ENCODE measurements at places on chromosomes 2 and 18.

DNA sequence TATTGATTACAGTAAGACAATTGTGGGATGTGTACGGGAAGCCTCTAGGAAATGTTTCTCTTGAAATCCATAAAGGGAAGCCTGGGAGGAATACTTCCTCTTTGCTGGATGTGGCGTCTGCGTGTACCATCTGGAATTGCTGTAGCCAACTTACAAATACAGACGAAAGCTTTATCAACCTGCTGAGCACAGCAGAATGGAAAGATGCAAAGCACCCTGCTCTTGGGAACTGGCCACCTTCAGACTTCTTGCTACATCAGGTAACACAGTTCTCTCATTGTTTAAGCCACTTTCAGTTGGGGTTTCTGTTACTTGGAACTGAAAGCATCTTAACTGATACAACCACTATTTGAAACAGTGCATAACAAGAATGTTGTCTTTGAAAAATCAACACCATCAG lies 213.8 kb downstream of the HRH4 start:
- no peak for DNase-seq

GRCh38 chr18:22741318-22741717 lies 191.8 kb upstream of the RBBP8 start:
- no peak for DNase-seq

GRCh38 chr18:11114653-11115052 lies 34.7 kb downstream of the PIEZO2 start:
- no peak for DNase-seq

- no peak for DNase-seq
Measured at GRCh38 chr18:59200787-59201186, 19.2 kb upstream of the GRP start.

GRCh38 chr2:63486861-63487290 lies 101.4 kb downstream of the WDPCP start:
- no peak for DNase-seq

DNA sequence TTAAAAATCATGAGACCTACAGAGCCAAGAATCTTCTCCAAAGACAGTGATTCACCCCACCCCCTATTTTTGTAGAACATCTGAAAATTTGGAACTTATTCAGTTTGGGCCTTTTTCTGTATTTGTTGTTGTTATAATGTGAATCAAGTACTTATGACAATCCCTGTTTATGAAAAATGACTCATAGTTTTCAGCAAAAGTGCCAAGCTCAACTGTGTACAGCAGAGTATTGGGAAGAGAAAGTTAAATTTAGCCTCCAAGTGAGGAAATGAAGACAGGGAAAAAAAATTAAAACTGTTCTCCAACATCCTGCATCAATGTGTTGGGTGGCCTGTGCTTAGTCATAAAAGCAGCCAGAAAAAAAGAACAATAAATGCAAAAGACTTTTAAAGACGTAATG lies 46.2 kb downstream of the LRATD1 start:
- no peak for DNase-seq

DNA sequence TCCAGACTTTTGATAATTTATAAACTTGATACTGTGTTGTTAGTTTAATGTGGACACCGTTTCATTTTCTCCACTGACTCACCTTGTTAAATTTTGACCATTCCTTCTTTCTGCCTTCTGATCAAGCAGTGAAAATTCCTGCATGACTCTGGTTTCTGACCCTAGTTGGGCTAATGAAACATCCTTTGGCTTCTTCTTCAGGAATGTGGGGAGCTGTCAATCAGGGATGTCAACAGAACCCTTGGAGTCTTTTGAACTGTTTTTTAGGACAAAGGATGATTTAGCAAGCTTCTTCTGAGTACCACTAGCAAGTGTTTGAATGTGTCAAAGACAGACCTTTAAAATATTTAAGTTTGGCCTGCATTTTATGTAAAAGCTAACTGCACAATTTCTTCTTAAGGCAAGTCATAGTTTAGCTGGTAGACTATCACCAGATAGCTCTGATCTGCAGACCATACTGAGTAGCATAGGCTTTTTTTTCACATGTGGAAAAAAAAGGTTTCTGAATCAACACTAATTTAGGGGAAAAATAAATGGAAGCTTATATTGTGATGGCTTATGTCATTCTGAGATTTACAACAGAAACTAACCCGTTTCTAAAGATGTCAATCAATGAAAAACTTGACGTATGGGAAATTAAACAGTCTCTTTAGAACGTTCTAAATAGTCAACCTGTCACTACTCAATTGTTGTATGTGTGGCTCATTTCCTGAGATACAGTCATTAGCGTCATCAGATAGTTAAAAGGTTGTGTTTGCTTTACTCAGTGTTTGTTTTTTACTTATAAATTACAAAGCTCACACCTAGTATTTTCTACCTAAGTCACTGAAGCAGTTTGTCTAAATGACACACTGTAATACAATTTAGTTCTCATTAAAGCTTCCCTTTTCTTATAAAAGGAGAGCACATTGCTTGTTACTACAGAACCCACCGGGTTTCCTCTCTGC lies 311.4 kb downstream of the PTPRM start:
- DNase-seq, result no peak

- DNase-seq, result no peak
Measured at GRCh38 chr2:241070361-241070760, 31.7 kb downstream of the MTERF4 start.

GRCh38 chr2:215793747-215794595 lies 219.4 kb downstream of the MREG start:
- no peak for DNase-seq

DNA sequence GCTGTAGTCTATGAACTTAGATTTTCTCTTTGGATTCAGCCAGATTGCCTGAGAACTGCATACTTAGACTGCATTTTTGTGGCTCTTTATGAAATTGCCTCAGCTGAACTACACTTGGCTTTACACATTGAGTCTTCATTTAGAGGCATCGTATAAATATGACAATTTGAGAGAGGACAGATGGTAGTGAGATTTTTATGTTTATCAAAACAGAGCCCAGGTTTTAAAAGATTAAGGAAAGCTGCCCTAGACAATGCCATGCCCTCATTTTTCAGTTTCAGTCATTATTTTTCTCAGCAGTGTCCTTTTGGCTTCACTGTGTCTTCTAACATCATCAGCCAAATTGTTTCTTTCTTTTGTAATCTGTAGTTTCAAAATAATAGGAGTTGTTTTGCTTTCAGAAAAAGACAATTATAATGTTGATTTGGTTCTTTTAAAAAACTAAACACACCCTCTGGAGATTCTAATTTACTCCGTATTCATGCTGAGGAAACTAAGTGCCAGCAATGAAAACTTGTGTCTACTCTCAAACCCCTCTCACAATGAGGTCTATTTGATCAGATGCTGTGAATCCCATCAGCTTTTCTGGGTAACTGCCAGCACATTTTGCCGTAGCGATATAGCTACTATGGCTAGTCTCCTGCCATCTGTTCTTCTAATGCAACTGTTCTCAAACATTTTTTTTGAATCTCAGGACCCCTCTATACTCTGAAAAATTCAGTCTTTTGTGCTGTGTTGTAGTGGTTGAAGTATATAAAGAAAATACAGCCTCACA lies 46.2 kb downstream of the TWSG1 start:
- DNase-seq, result no peak

DNA sequence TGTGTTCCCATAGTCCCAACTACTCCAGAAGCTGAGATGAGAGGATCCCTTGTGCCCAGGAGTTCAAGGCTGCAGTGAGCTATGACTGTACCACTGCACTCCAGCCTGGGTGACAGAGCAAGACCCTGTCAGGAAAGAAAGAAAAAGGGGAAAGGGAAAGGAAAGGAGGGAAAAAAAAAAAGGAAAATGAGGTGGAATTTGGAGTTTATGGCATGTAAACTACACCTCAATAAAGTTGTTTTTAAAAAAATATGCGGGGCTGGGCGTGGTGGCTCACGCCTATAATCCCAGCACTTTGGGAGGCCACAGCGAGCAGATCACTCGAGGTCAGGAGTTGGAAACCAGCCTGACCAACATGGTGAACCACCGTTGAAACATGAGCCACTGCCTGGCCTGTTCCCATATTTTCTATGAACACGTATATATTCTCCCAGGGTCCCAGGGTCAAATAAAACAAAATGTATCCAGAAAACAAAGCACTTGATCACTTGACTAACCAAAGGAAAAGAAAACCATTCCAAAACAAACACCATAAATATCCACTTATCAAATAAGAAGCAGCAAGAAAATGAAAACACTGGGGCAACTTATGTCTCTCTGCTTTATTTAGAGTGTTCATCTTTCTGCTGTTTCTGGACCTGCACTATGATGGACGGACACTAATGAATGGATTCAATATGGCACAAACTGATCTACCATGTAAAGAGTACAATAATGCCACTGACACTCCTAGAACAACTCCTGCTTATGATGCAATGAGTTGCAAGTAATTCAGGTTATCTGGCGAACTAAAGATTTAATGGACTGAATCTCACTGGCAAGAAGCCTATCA lies 56.8 kb downstream of the ASXL2 start:
- no peak for DNase-seq

GRCh38 chr2:7976206-7976605 lies 705.6 kb upstream of the ID2 start:
- DNase-seq, result no peak

- no peak for DNase-seq
Measured at GRCh38 chr2:189798312-189799029, 14.2 kb downstream of the PMS1 start.
